ENCODE measurements at places on chromosomes 7 and 10.

DNA sequence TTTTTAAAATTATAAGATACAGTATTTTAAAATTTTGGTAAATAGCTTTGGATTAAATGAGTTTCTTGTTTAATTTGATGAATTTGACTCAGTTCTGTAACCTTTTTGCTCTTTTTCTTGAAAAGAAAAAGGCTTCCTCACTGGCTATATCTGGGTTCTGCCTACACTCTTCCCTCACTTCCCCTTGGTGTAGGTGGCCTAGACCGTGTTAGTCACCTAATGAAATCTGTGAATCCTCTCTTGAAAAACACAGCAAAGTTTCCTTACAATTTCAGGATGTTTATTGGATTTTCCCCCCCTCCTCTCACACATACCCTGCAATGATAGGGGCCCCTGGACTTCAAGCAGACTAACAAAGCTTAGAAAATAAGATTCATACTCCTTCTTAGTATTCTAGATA, 231.6 kb downstream of the ADK start:
- DNase-seq, result no peak

- no peak for DNase-seq
These were observed 1.7 kb upstream of the RBM20 start for GRCh38 chr10:110642204-110643034.

DNA sequence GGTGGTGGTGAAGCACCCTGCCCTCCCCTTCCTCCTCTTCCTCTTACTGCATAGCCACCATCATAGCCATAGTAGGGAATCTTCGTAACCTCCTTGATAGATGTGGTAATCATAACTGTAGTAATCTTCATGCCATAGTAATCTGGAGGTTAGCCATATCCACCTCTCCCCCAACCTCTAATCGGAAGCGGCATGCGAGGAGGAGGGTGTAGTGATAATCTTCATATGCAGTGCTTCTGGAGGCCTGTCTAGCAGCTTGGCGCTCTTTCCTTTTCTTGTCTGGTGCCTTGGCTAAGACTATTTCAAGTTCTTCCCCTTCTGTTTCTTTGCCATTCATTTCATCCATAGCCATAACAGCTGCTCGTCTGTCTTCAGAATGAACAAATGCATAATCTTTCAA, 90.9 kb downstream of the MLLT10 start:
- DNase-seq, result no peak

GRCh38 chr10:13715100-13715499, 128.3 kb downstream of the PRPF18 start:
- DNase-seq, result no peak

DNA sequence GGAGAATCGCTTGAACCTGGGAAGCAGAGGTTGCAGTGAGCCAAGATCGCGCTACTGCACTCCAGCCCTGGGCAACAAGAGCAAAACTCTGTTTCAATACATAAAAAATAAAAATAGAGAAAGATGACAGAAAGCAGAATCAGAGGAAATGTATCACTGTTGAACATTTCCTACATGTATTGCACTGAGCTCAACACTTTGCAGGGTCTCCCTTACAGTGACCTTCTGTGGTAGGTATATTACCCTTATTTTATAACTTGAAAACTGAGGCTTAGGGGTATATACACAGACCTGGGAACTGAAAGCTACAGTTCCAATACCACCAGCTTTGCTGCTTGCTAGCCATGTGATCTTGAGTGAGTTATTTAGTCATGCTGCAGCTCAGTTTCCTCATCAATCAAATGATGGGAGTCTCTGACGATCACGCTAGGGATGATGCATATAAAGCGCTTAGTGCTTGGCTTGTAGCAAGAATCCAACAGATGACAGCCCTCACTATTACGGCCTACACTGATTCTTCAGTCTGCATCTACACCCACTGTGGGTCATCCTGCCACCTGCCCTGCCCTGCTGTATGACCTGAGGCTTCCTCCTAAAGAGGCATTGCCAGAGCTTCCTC, 99.0 kb downstream of the PDE1C start:
- no peak for DNase-seq

- DNase-seq, result peak; percentile 89
These were observed 1.1 kb downstream of the DDIT4 start for GRCh38 chr10:72274730-72275350.

DNA sequence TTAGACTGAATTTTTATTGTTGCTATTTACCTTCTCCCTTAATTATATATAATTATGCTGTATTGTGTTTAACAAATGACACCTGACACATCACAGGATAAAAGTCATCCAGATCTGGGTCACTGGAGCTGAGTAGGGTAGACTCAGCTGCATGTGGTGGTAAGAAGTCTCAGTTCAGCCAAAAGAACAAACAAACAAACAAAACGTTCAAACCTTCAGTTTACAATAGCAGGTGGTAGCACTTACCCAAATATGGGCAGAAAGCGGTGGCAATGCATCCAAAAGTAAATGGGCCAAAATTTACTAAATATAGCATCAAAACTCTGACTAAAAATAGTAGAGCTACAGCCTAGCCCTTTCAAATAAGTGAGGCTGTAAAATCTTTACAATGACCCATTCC, 42.2 kb downstream of the ZWINT start:
- no peak for DNase-seq

DNA sequence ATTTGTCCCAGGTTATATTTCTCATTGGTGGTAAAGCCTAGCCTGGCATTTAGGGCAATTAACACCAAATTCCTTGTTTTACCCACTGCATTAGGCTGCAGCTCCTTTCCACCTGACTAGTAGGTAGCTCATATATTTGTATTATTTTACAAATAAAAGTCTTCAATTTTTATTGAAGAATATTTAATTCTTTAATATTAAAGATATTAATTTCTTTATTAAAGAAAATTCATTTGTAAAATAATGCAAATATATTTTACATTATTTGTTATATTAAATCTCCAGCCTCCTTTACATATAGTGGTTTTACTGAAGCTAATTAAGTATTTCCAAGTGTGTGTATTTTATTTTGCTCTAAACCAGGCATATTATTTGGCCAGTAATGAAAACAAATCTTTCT, 361.2 kb downstream of the GPR158 start:
- no peak for DNase-seq

DNA sequence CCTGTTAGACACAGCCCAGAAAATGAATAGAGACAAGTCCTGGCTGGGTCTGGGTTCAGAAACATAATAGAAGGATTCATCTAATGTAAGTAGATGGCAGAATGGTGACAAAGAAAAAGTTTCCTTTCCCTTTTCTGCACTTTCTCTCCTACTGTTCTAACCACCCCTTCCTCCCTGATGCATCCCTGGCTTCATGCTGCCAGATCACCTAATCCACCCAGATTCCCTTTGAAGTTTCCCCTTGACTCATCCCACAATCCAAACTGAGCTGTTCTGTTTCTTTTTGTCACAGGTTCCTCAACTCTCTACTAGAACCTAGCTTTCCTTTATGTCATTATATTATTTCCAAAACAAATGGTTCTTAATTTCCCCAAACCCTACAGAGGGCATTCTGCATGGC, 1.1 kb upstream of the MACC1 start:
- no peak for DNase-seq

DNA sequence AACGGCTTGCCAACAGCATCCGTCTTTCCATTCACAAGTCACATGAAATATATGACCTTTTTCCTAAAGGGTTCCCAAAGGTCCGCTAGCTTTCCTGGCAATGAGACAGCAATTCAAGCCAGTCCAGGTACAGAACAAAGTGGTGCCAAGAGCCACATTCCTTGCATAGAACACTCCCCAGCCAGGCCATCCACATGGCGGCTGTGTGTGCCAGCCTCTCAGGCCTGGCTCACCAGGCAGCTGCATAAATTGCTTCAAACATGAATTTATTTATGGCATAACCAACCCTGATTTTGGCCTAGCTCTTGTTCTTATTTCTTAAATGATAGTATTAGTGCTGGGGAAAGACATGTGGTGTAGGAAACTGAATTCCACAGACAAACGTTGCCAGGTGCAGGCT, 63.7 kb upstream of the CREB5 start:
- DNase-seq, result no peak

DNA sequence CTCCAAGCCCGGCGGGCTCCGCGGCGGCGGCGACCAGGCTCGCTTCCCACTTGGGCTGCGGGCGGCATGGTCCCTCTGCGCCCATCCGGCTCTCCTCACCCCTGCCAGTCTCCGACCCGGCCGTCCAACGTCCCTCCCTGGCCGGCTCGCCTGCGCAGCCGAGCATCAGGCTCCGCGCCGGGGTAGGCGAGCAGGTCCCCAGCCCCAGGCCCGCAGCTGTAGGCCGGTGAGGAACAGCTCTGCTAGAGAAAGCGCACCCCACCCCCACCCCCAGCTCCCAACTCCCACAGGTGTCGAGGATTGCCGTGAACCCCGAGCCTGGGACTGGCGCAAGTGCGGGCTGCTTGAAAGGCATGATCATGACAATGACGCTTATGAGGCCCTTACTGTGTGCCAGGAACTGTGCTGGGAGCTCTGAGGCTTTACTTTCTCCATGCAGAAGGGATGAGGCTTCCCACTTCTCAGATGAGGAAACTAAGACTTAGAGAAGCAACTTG, 20.8 kb upstream of the PAX2 start:
- peak; percentile 29 for DNase-seq

- no peak for DNase-seq
These were observed 66.3 kb downstream of the KLHDC10 start for GRCh38 chr7:130136579-130137167.

GRCh38 chr7:126185959-126186580, 1066.7 kb downstream of the GRM8 start:
- no peak for DNase-seq

DNA sequence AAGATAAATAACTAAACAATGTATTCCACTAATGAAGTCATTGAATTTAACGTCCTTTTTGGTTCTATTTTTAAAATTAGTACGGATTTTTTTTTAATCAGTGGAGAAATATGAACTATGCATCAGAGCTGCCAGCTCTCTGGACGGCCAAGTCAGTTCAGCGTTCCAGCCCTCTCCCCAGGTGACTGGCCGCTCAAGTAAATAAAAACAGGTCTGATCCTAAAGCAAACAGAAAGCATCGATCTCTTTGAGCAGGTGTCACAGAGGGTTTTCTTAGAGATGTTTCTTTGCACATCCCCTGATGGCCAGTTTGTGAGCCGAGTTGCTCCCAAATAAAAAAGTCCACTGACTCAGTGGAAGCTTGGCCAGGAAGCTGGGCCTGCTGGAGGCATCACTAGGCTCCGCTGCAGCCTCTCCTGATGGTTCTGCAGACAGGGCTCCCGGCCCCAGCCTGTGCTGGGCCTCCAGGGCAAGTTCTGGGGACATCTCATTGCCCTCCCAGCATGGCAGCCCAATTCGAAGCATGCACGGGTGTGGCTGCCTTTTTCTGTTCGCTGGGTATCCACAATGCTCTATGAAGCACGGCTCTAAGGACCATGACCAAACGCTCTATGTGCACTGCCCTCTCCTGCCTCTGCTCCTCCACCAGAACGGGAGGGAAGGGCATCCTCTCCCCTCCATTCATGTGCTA, 74.7 kb upstream of the PPP2R2D start:
- no peak for DNase-seq

GRCh38 chr7:29457565-29458011, 106.0 kb upstream of the PRR15 start:
- DNase-seq, result no peak

- no peak for DNase-seq
These were observed 102.1 kb downstream of the RTKN2 start for GRCh38 chr10:62166331-62167131.

- DNase-seq, result no peak
These were observed 19.1 kb upstream of the KCNK18 start for GRCh38 chr10:117178190-117178589.

GRCh38 chr7:29272057-29272456, 77.5 kb downstream of the CHN2 start:
- no peak for DNase-seq

DNA sequence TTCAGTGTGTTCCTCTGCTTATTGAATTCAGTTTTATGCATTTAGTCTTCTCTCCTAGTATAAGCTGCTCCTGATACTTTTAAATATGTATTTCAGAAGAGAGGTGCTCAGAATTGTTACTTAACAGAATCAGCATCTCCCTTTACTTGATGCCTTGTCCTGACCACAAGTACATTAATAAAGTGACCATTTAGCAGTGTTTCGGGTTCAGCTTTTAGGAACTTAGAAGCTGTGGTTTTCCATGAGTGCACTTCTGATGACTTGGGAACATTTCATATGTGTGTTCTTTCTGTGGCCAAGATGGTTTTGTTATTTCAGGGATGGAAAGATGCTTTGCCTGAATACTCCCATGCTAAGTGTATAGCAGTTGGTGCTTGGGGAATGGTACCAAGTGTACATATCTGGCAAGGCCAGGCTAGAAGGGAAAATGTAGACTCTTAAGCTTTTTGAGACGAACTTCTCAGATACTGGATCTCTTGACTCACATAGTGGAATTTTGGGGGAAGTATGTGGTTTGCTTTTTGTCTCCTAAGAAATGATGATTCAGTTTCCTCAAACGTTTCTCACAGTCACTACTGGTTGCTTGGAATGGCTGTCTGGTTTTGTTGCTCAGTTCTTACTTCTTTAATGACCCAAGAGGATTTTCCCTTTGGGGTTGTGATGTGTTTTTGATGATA, 17.2 kb downstream of the SGPL1 start:
- DNase-seq, result no peak

DNA sequence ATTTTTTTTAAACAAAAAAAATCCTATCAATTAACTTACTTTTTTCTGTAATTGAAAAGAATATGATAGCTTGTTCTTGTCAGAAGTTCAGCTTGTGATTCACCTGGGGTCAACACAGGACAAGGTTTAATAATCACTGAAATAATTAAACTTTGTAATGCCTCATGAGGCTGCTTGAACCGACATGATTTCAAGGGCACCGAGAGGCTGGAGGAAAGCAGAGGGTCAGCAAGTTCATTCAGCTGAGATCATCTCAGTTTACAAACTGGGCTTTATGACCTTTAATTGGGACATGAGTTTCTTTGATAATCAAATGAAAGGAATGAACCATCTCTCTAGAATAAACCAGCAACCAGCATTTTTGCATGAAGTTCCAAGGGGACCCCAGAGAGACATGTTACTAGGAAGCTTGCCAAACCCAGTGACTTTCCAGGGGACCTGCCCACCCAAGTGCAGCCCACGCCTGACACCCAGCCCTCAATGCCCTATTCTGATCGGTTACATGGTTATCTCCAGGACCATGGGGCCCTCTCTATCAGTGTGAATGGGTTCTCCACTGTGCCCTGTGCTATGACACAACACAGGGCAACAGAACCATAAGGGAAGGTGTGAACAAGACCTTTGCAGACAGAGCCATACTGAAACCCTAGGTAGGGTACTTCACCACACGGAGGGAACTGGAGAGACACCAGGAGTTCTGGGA, 7.8 kb upstream of the CYP3A4 start:
- DNase-seq, result no peak

DNA sequence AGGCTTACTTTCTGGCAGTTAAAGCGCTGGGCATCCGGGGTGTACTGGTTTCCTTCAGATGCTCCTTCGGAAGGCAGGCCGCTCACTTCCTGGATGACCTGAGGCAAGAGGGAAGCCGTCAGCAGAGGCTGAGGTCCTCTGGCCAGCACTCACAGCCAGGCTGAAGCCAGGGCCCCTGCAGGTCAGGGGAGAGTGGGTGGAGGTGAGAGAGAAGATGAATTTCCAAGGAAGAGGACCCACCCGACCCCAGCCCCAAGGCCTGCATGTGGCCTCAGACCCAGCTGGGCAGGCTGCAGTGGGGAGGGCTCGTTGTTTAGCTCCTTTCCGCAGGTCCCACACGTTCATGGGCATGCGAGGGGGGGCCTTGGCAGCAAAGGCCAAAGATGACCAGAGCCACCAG, 71.3 kb downstream of the VWA2 start:
- no peak for DNase-seq

GRCh38 chr7:66047426-66047825, 28.2 kb upstream of the ASL start:
- DNase-seq, result no peak

GRCh38 chr7:101890749-101891523, 73.5 kb downstream of the CUX1 start:
- no peak for DNase-seq

Data from activated T-cell treated with anti-CD3 and anti-CD28 coated beads, Interleukin-2, amount 50 U/mL, for 24 hours (primary cell).